ENCODE measurements at places on chromosomes 3 and 15. TPM values are rescaled to one million over a fixed set of nuclear protein-coding genes. Genes with fewer than 3 reads are reported as not detected.

Gene CPOX
- polyA plus RNA-seq: 12.3 TPM

Gene LYZL4
- polyA plus RNA-seq: not detected

Gene SEMA7A
- polyA plus RNA-seq: 4.6 TPM

Gene TRH
- not detected for polyA plus RNA-seq

Gene ERC2
- polyA plus RNA-seq: 2.2 TPM

Gene IDH2
- polyA plus RNA-seq: 310 TPM

Gene CCR3
- polyA plus RNA-seq: not detected

Gene EHHADH
- 14.3 TPM for polyA plus RNA-seq

Gene VEPH1
- 2.5 TPM for polyA plus RNA-seq

Gene IMPG2
- 0.15 TPM for polyA plus RNA-seq

Gene KCNH8
- polyA plus RNA-seq: 1.1 TPM

Gene CYP1A2
- polyA plus RNA-seq: 0.17 TPM

Gene RRP9
- polyA plus RNA-seq: 23.1 TPM

Gene CAND2
- polyA plus RNA-seq: 3.1 TPM

Gene ZNF774
- polyA plus RNA-seq: 2.3 TPM

Gene ZNF717
- polyA plus RNA-seq: 1.2 TPM

Gene THAP10
- polyA plus RNA-seq: 2.1 TPM

Gene IGSF10
- polyA plus RNA-seq: 0.75 TPM

Gene RNF13
- polyA plus RNA-seq: 66.1 TPM

Gene TGM5
- not detected for polyA plus RNA-seq

Gene KNL1
- polyA plus RNA-seq: 3.0 TPM

Gene COMMD4
- 105 TPM for polyA plus RNA-seq

Gene C3orf20
- not detected for polyA plus RNA-seq

Gene CDC25A
- polyA plus RNA-seq: 5.5 TPM

Gene SLITRK3
- polyA plus RNA-seq: 1.3 TPM

Gene GTF2A2
- polyA plus RNA-seq: 253 TPM

Gene CCR1
- 2.3 TPM for polyA plus RNA-seq

Gene TNFSF10
- polyA plus RNA-seq: 12.7 TPM

Gene UNC13C
- polyA plus RNA-seq: 1.5 TPM

Gene CHMP2B
- polyA plus RNA-seq: 54.5 TPM

Gene DNAJC13
- 13.1 TPM for polyA plus RNA-seq

Gene CRYGS
- polyA plus RNA-seq: 0.89 TPM

All from hepatocyte (in vitro differentiated cells).